IMR-90 (cell line): ENCODE measurements at places on chromosomes 6 and 20. TPM values are rescaled to one million over a fixed set of nuclear protein-coding genes. Genes with fewer than 3 reads are reported as not detected.

RHAG gene
- total RNA-seq: not detected in 2 replicates

PPP1R16B gene
- total RNA-seq: not detected in 2 replicates

DNMT3B gene
- 1.3 and 1.4 TPM in 2 replicates for total RNA-seq

CCM2L gene
- not detected in 2 replicates for total RNA-seq

MOG gene
- total RNA-seq: not detected in 2 replicates

CDKN1A gene
- 155 and 171 TPM in 2 replicates for total RNA-seq

PPDPF gene
- 12.9 and 17.2 TPM in 2 replicates for total RNA-seq

OPRM1 gene
- not detected in 2 replicates for total RNA-seq

PACSIN1 gene
- not detected in 2 replicates for total RNA-seq

- H3K36me3 ChIP-seq: no peaks in the 10 kb centered on the region
- H3K4me1 ChIP-seq: no peaks in the 10 kb centered on the region
- H3K27ac ChIP-seq: no peak overlapping the region
- DNase-seq: no peak
- H3K4me3 ChIP-seq: no peak overlapping the region
Observed at GRCh38 chr6:107144014-107144413, 28.7 kb upstream of the BEND3 start.

- H3K27me3 ChIP-seq: peaks cover 2% of the 10 kb centered on the region; the same call in 1 of the 2 replicates
- DNase-seq: peak; percentile 84
- H3K36me3 ChIP-seq: no peaks in the 10 kb centered on the region
- no peaks in the 10 kb centered on the region for H3K4me1 ChIP-seq
- no peak overlapping the region for H3K27ac ChIP-seq
Observed at GRCh38 chr6:33375143-33375671, 16.4 kb upstream of the KIFC1 start.

GRCh38 chr20:35277127-35277526 is 795 bp downstream of the MMP24OS start:
- no peak for DNase-seq
- H3K27ac ChIP-seq: peak overlapping the region; percentile 97
- peaks cover 51% of the 10 kb centered on the region for H3K36me3 ChIP-seq
- H3K4me1 ChIP-seq: peaks cover 6% of the 10 kb centered on the region
- H3K4me3 ChIP-seq: peak overlapping the region; percentile 62
- H3K27me3 ChIP-seq: no peaks in the 10 kb centered on the region

DNA sequence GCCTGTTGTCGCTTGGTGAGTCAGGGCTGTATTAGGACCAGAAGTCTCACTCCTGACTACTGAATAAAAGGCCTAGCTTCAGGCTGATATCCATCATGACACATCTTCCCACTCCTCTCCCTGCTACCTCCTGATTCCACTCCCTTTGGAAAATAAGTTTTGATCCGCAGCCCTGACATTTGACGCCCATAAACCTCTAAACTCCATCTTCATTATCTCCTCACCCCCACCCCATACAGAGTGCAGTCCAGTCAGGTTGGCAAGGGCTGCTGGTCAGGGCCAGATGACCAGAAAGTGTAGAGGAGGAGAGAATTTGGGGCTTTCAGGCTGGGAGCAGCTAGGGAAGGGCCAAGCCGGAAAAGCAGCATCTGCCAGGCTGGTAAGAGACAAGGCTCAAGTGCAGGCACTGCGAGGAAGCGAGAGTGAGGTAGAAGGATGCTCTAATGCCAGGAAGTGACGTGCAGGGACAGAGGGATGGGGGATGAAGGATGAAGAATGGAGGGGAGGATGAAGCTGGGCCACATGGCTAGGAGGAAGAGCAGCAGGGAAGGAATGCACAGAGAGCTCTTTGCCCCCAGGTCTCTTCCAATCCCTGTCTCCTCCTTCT is 1.2 kb downstream of the GGT7 start:
- H3K27me3 ChIP-seq: no peaks in the 10 kb centered on the region
- peak overlapping the region; percentile 62 for H3K4me3 ChIP-seq
- DNase-seq: no peak
- no peaks in the 10 kb centered on the region for H3K36me3 ChIP-seq

DNA sequence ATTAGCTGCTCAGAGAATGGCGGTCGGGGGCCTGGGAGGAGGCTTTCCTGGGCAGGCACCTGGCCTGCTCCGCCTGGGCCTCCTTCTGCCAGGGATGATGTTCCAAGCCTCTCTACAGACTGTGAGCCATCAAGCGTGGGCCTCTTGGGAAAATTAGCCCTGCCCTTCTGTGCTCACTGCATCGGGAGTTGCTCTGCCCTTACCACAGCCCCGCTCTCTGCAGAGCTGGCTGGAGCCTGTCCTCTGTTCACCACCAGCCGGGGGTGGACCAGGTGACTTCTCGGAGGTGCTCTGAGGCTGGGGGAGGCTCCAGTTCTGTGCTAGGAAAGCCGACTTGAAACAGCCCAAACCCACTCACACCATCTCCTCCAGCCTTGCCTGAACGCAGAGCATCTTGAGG is 24.2 kb downstream of the MDGA1 start:
- H3K27me3 ChIP-seq: no peaks in the 10 kb centered on the region
- no peaks in the 10 kb centered on the region for H3K36me3 ChIP-seq
- H3K4me1 ChIP-seq: no peaks in the 10 kb centered on the region
- no peak for DNase-seq

- no peak overlapping the region for H3K4me3 ChIP-seq
- H3K27ac ChIP-seq: no peak overlapping the region
- no peak for DNase-seq
- H3K36me3 ChIP-seq: no peaks in the 10 kb centered on the region
Observed at GRCh38 chr6:21061892-21062291, 527.6 kb downstream of the CDKAL1 start.

GRCh38 chr6:105882828-105883227 is 203.3 kb upstream of the PRDM1 start:
- H3K36me3 ChIP-seq: no peaks in the 10 kb centered on the region
- DNase-seq: peak; percentile 44
- peaks cover 6% of the 10 kb centered on the region; the same call in 1 of the 2 replicates for H3K4me1 ChIP-seq

DNA sequence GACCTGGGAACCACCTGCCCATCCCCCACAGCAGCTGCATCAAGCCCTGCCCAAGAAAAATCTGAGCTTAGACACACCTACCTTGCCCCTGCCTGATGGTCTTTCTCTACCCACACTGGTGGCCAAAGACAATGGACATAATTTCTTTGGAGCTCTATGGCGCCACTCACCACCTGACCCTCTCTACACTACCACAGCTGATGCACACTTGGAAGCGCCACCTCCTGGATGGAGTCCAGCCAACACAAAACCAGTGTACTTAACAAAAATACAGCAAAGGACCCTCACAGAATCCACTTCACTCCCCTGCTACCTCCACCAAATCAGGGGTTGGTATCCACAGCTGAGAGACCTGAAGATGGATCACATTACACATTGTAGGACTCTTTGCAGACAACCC is 39.7 kb upstream of the CLVS2 start:
- H3K36me3 ChIP-seq: no peaks in the 10 kb centered on the region
- DNase-seq: no peak
- H3K27me3 ChIP-seq: no peaks in the 10 kb centered on the region
- H3K27ac ChIP-seq: no peak overlapping the region

DNA sequence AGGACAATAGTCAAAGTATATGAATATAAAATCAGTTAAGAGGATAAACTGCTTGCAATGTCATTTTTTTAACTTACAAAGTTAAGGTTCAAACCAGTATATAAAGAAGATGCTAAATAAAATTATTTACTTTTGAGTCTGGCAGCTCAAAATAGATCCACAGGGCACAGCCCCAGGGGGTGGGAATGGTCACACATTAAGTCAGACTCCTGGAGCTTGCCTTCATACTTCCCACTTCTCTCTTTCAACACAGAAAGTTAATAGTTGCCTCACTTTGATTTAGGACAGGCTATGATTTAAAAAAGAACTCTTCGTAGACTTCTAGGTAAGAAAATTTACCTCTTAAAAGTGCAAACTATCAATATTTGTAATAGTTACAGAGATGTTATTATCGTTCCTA is 158.3 kb upstream of the RUNX2 start:
- no peaks in the 10 kb centered on the region for H3K27me3 ChIP-seq
- no peak for DNase-seq
- no peaks in the 10 kb centered on the region for H3K36me3 ChIP-seq

- no peak for DNase-seq
- H3K27ac ChIP-seq: no peak overlapping the region
- H3K4me1 ChIP-seq: no peaks in the 10 kb centered on the region
- no peaks in the 10 kb centered on the region for H3K27me3 ChIP-seq
- peaks cover 64% of the 10 kb centered on the region for H3K36me3 ChIP-seq
- H3K4me3 ChIP-seq: no peak overlapping the region
Observed at GRCh38 chr6:15521582-15521981, 141.2 kb downstream of the DTNBP1 start.

DNA sequence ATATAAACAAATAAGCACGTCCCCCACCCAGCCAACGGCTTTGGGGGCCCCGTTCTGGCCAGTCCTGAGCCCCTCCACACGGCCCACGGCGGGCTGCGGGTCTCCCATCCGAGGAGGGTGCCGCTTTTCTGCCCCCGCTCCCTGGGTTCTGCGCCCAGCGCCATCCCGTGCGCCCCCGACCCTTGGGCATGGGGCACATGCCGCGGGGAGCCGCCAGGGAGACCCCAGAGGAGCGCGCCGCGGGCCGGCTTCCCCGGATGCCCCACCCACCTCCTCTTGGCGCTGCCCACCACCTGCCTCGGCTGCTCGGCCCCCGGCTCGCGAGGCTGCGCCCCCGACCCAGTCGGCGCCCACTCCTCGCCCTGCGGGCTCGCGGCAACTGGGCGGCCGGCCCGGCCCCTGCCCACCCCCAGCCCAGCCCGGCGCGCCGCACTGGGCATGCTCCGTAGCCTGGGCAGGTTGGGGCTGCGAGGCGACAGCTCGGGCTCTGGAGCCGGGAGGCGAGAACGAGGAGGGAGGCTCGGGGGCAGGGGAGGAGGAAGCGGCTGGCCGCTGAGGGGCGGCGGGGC is 570 bp upstream of the PLCB4 start:
- no peaks in the 10 kb centered on the region for H3K27me3 ChIP-seq
- H3K36me3 ChIP-seq: no peaks in the 10 kb centered on the region
- peak overlapping the region; percentile 92 for H3K4me3 ChIP-seq
- H3K4me1 ChIP-seq: peaks cover 6% of the 10 kb centered on the region
- peak; percentile 41 for DNase-seq
- peak overlapping the region; percentile 68 for H3K27ac ChIP-seq

GRCh38 chr6:1868561-1869261 is 259.0 kb downstream of the FOXC1 start:
- H3K27ac ChIP-seq: no peak overlapping the region
- no peaks in the 10 kb centered on the region for H3K36me3 ChIP-seq
- H3K4me3 ChIP-seq: no peak overlapping the region
- H3K4me1 ChIP-seq: peaks cover 4% of the 10 kb centered on the region

DNA sequence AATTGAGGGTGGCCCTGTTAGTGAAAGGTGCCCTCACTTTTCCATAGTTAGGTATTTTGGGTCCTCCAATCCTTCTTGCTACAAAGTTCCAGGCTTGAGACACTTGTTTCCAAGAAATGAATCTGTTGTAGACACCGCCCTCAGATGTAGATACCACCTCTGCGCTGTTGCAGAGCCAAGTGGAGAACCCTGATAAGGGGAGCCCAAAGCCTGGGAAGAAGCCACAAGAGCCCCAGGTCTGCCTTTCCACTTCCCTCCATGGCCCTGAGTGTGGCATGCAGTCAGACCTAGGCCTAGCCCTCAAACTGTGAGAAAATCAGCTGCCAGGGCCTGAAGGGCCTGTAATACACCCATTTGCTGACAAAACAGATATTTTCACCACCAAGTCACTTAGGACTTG is 37.1 kb downstream of the DTD1 start:
- no peak overlapping the region for H3K4me3 ChIP-seq
- DNase-seq: no peak
- H3K36me3 ChIP-seq: peaks cover 3% of the 10 kb centered on the region; the same call in 1 of the 2 replicates
- H3K27ac ChIP-seq: no peak overlapping the region

- DNase-seq: no peak
- no peaks in the 10 kb centered on the region for H3K36me3 ChIP-seq
- no peak overlapping the region for H3K27ac ChIP-seq
Observed at GRCh38 chr6:112485120-112485826, 138.1 kb downstream of the RFPL4B start.

GRCh38 chr6:30769853-30770524 is 25.6 kb upstream of the IER3 start:
- peak overlapping the region; percentile 93 for H3K27ac ChIP-seq
- no peak overlapping the region for H3K4me3 ChIP-seq
- H3K4me1 ChIP-seq: peaks cover 23% of the 10 kb centered on the region
- H3K36me3 ChIP-seq: no peaks in the 10 kb centered on the region
- DNase-seq: peak; percentile 57

DNA sequence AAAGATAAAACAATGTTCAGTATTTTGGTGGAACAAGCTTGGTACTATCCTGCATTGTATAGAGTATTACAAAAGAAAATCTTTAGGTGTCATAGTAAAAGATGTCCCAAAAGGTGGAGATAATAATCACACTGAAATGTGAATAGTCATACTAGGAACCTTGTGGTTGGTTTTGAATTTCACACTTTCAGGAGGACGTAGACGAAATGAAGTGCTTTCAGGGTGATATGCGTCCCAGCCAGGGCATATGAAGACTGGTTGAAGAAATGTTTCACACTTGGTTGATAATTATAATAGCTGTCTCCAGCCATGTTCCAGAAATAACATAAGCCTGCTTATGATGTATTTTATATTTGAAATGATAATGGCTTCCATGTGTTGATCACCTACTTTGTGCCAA is 60.4 kb downstream of the SCAND1 start:
- no peaks in the 10 kb centered on the region for H3K27me3 ChIP-seq
- no peak overlapping the region for H3K4me3 ChIP-seq
- peaks cover 1% of the 10 kb centered on the region; the same call in 1 of the 2 replicates for H3K36me3 ChIP-seq
- no peak overlapping the region for H3K27ac ChIP-seq
- H3K4me1 ChIP-seq: peaks cover 6% of the 10 kb centered on the region

- no peak overlapping the region for H3K4me3 ChIP-seq
- H3K36me3 ChIP-seq: no peaks in the 10 kb centered on the region
- no peaks in the 10 kb centered on the region for H3K4me1 ChIP-seq
- no peaks in the 10 kb centered on the region for H3K27me3 ChIP-seq
- no peak overlapping the region for H3K27ac ChIP-seq
- DNase-seq: no peak
Observed at GRCh38 chr6:159490298-159490937, 202.6 kb downstream of the SOD2 start.

GRCh38 chr6:145892026-145892425 is 72.1 kb downstream of the SHPRH start:
- H3K4me1 ChIP-seq: peaks cover 8% of the 10 kb centered on the region
- no peak overlapping the region for H3K4me3 ChIP-seq
- peak overlapping the region; percentile 53; the same call in 1 of the 2 replicates for H3K27ac ChIP-seq
- no peak for DNase-seq
- no peaks in the 10 kb centered on the region for H3K27me3 ChIP-seq

DNA sequence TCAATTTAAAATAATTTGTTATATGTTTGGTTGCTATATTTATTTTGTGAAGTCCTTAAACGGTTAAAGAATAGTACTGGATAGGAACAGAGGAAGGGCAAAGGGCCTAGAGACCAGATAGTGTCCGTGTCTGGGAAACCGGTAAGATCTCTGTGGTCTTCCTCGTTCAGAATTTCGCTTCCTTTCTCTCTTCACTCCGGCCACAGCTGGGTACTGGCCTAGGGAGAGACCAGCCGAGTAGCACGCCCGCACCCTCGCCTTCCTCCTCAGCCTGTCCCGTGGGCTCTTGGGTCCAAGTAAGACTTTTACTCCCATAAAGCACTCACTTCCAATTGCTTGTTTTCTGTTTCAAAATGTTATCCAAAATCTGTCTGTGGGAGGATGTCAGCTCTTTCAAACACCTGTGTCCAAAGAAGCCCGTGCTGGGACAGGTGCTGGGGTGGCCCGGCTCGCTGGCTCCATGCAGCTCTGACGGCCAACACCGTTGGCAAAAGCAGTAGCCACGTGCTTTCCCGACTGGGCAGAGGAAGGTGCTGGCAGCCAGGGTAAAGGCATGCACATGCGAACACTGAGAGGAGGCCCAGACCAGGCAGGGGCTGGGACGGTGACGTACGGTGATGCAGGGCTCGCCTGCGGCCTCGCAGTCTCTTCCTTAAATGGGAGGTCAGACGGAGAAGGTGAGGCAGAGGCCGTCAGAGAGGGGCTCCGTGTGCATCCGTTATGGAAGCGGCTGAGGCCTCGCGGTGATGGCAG is 112.2 kb downstream of the IRF4 start:
- H3K4me3 ChIP-seq: no peak overlapping the region
- no peak for DNase-seq
- no peaks in the 10 kb centered on the region for H3K27me3 ChIP-seq
- H3K4me1 ChIP-seq: no peaks in the 10 kb centered on the region
- H3K27ac ChIP-seq: no peak overlapping the region
